ENCODE measurements at places on chromosomes 4 and X. TPM values are rescaled to one million over a fixed set of nuclear protein-coding genes. Genes with fewer than 3 reads are reported as not detected.

The HTN1 gene
- polyA plus RNA-seq, result not detected

The PHEX gene
- 0.12 TPM for polyA plus RNA-seq

The ARAP2 gene
- polyA plus RNA-seq, result 2.2 TPM

The HTR2C gene
- polyA plus RNA-seq, result 0.07 TPM

The SEL1L3 gene
- polyA plus RNA-seq, result 40.9 TPM

The RASL11B gene
- 9.4 TPM for polyA plus RNA-seq

The FAM149A gene
- 8.6 TPM for polyA plus RNA-seq

The FAM133A gene
- 0.19 TPM for polyA plus RNA-seq

The EDA gene
- polyA plus RNA-seq, result 0.76 TPM

The ETDA gene
- not detected for polyA plus RNA-seq

The GAK gene
- 71.3 TPM for polyA plus RNA-seq

The AVPR2 gene
- polyA plus RNA-seq, result not detected

The VCX gene
- not detected for polyA plus RNA-seq

The SEC24B gene
- polyA plus RNA-seq, result 9.6 TPM

The TRO gene
- 34.6 TPM for polyA plus RNA-seq

The RHOXF1 gene
- not detected for polyA plus RNA-seq

The SNCA gene
- polyA plus RNA-seq, result 39.5 TPM

The CSN2 gene
- not detected for polyA plus RNA-seq

The TRIML2 gene
- not detected for polyA plus RNA-seq

The NWD2 gene
- 0.20 TPM for polyA plus RNA-seq

The SCD5 gene
- 188 TPM for polyA plus RNA-seq

The DIAPH2 gene
- 0.88 TPM for polyA plus RNA-seq

The SFRP2 gene
- 10.1 TPM for polyA plus RNA-seq

The H2BW2 gene
- not detected for polyA plus RNA-seq

The C4orf54 gene
- polyA plus RNA-seq, result 0.19 TPM

The OCRL gene
- polyA plus RNA-seq, result 35.5 TPM

The PPP1R2C gene
- polyA plus RNA-seq, result not detected

The TRIM75 gene
- not detected for polyA plus RNA-seq

The PHOX2B gene
- polyA plus RNA-seq, result not detected

The FGD1 gene
- polyA plus RNA-seq, result 17.4 TPM

The ITIH6 gene
- polyA plus RNA-seq, result not detected

The PDE6B gene
- 8.7 TPM for polyA plus RNA-seq

The BEND2 gene
- polyA plus RNA-seq, result not detected

The MAGEB2 gene
- not detected for polyA plus RNA-seq
